ENCODE measurements at places on chromosomes 12 and 14.

DNA sequence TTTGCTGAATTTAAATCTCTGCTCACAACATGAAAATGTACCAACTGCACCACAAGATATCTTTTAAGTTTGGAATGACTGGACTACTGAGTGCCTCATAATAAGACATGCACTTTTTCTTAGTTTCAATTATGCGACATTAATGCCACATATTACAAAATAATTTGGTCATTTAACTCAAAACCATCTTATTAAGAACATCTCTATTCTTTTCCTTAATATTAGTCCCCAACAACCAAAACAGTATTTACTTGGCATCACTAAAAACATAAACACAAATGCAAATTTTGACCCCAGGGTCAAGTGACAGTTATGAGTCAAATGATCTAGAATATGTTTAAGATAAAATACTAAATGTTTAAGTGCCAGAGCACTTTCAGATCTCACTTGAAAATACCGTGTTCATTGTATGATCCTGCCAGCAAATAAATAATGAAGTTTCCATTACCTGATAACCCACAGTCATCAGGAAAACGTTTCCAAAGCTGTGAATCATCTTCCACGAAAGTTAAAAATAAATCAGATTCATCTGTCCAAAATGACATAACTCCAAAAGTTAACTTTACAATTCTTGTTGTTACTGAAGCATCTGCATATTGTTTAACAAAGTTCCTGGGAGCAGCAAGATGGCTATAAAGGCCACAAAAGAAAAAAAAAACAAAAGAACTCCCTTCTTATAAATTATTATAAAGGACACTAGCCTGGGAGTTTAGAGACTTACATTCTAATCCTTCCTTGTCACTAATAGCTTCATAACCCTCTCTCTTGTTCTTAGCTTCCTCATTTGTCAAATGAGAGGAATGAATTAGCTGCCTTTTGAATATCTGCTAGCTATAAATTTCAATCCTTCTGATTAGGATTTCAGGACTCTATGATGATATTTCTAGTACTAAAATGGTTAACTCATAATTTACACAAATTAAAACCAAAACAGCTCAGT lies 30.5 kb upstream of the AP4S1 start:
- no peak for DNase-seq

GRCh38 chr12:68675101-68675842 lies 11.5 kb upstream of the NUP107 start:
- DNase-seq = no peak

GRCh38 chr14:24172261-24172860 lies 481 bp downstream of the REC8 start:
- no peak for DNase-seq

DNA sequence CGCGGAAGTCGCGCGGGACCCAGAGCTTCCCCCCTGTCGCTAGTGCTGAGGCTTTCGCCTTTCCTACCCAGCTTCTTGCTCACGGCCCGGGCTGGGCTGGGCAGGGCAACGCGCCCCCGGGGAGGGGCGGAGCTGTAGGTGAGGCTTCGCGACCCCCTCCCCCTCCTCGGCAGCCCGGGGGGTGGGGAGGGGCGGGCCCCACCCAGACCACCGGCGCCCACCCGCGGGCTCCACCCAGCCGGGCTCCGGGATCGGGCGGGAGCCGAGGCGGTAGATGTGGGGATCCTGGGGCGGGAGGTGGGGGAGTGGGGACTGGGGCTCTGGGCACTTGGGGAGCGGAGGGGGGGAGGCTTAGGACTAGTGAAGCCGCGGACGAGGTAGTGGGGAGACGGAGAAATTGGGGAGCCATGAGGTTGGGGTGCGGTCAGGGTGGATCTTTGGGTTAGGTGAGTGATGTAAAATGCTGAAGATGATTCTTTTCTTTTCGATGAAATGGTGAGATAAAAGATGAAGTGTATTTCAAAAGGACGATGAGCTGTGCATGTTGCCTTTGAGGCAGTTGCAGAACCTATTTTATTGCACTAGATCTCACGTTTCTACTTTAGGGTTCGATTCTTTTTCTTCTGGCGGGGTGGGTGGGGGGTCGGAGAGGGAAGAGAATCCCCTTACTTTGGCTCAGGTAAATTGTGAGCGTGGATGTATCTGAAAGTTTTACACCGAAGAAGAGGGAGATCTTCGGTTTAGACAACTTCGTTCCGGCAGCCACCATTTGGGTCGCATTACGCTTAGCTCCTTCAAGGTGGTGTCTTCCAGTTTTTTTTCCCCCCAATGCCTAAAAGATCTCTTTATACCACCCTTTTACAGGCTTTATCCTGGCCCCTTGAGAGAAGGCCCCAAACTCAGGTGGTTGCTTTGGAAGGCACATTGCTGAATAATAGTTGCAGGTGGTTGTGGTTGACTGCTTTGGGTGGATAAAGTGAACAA lies 619 bp downstream of the ERC1 start:
- DNase-seq = no peak

- DNase-seq = no peak
Measured at GRCh38 chr12:67892259-67893021, 96.8 kb upstream of the IFNG-AS1 start.

- peak; percentile 28 for DNase-seq
Measured at GRCh38 chr14:92121207-92121669, 268 bp downstream of the NDUFB1 start.

GRCh38 chr12:79423560-79423959 lies 267.2 kb downstream of the PAWR start:
- DNase-seq = no peak

DNA sequence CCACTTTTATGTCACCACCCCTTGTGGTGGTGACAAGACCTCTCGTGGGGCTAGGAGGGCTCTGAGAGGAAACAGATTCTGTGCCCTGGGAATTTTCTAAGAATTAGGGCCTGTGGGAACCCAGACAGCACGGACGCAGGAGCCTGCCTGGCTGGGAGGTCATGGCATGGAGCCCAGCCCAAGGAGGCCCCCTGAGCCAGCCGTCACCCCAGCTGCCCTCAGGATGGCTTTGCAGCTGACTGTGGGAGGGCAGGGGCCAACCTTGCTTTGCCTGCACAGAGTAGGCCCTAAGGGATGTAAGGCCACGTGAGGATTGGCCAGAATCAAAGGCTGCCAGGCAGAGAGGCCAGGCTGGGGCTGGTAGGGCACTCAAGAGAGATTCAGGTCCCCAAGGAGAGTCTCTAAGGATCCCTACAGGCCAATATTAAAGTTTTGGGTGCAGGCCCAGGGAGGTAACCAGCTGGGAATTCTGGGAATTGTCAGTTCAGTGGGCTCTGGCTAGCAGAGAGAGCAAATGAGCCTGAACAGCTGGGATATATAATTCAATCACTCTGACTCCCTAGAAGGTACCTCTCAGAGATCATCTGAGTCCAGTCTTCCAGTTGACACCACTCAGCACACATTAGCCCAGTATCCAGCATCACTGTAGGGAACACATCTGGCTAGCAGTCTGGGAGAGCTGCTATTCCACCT lies 6.4 kb downstream of the LTBP2 start:
- no peak for DNase-seq

GRCh38 chr12:125017801-125018200 lies 24.4 kb downstream of the BRI3BP start:
- DNase-seq = no peak

DNA sequence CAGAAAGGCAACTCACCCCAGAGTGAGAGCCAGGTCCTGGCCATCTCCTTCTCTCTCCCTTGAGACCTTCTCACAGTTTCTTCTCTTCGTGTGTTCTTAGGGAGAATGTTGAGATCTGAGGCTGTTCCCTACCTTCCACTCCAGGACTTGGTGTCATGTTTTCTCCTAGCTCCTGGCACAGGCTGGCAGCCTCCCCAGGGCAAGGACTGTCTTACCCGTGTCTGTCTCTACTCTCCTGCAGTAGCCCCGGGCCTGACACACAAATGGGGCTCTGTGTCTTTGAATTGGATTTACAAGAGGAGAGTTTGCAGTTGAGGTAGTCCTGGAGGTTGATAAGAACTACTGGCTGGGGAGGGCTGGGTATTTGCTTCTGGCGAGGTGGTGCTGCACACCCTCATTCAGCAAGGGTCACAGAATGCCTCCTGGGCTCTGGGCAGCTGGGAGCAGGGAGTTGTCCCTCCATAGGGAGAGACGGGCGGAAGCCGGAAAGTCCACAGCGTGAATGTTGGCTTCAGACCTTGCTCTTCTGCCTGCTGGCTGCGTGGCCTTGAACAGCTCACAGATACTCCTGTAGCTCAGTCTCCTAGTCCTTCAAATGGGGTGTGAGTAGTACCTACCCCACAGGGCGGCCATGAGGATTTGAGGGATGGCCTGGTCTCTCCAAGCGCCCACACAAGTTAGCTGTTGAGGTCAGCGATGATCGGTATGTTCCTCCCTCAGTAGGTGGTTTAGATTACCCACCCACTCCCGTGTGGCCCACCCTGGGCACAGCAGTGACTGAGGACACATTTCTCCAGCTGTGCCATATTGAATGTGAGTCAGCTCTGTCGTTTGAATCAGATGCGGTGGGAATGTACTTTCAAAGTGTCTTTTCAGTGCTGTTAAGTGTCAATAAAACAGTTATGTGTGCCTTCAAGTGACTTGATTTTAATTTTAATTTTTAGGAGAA lies 10.2 kb downstream of the EP400 start:
- no peak for DNase-seq

- DNase-seq = no peak
Measured at GRCh38 chr14:100241279-100241678, 2.3 kb downstream of the YY1 start.

- no peak for DNase-seq
Measured at GRCh38 chr12:62725781-62726180, 209.2 kb downstream of the PPM1H start.
